Activated T-helper 1 cell treated with anti-CD3 and anti-CD28 coated beads, Interleukin-2, amount 50 U/mL, for 16 hours (primary cell): ENCODE measurements at places on chromosomes 16 and 17.
A peak's percentile ranks its signal among the peaks of the same experiment; 100 is the strongest.

- DNase-seq, result no peak
Measured at GRCh38 chr17:33451221-33451620, 158.1 kb upstream of the ASIC2 start.

- no peak for DNase-seq
Measured at GRCh38 chr16:89401641-89402445, 88.5 kb downstream of the ANKRD11 start.

DNA sequence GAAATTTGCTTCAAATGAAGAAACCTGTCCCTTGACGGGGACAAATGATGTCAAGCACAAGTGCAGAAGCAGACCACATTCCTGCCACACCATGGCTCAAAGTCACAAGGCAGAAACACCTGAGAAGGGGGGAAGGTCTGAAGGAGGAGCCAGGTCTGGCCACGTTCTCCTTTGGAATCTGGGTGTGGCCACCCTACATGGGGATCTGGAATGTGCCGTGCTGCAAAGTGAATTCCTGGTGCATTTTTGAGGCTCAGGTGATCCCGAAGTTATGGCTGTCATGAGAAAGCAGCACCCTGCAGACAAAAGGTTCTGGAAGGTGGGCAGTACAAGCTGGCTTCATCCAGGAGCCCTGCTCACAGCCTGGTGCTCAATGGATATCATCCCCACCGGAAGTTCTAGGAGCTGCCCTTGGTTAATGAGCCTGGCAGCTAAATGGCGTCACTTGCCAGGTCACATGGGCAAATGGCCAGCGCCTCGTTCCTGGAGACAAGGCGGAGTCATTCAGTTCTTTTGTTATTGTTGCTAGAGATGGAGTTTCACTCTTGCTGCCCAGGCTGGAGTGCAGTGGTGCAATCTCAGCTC lies 20.1 kb upstream of the ADCY9 start:
- DNase-seq, result no peak

- DNase-seq, result no peak
Measured at GRCh38 chr17:58968426-58969061, 138.1 kb downstream of the TRIM37 start.

GRCh38 chr16:76389126-76389525 lies 111.9 kb downstream of the CNTNAP4 start:
- DNase-seq, result no peak

DNA sequence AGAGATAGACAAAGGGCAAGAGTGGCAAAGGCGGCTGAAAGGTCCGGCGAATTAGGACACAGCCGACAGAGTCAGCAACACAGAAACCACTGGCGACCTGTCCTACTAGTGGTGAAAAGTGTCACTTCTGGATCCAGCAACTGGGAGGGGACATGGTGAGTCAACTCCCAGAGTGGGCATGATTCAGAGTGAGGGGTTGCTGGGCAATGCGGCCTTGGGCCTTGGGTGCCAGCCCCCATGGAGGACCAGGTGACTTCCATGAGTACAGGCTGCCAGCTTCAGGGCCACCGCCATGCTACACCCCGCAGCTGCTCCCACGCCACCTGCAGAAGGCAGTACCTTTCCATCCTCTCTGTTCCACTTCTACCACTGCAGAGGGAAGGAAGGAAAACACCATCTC lies 110.6 kb downstream of the ZFHX3 start:
- no peak for DNase-seq

GRCh38 chr16:79816081-79816497 lies 215.6 kb upstream of the MAF start:
- DNase-seq, result no peak

- no peak for DNase-seq
Measured at GRCh38 chr17:80380555-80381002, 34.4 kb upstream of the ENDOV start.

DNA sequence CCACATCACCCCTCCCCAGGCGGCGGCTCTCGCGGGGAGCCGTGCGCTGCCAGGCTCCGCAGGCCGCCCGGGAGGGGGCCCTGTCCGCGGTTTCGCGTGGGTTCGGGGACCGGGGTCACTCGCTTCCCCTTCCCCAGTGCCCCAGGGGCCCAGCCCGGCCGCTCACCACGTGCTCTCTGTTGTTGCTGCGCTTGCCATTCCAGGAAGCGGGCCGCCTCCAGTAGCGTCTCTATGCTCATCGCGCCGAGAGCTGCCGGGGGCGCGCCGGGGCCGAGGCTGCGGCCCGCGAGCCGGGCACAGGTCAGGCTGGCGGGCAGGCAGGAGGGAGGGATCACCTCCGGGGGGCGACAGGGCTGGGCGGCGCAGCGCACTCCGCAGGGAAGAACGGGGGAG lies 390 bp downstream of the MNT start:
- DNase-seq, result peak; percentile 46

DNA sequence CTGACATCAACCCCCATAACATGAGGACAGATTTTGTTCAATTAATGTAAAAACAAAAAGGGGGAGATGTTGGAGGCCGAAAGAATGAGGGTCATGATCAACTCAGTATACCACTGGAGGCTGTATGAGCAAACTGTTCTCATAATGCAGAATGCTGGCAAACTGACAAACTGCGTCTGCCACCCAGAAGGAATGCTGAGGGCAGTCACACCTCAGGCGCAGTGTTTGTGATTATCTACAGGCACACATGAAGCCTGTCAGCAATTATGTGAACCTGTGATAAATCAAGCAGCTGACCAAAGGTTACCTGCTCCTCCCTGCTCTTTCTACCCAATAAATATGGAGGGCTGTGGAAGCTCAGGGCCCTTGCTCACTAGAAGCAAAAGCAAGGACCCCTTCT lies 27.3 kb downstream of the CD300LG start:
- DNase-seq, result no peak

- no peak for DNase-seq
Measured at GRCh38 chr17:1229349-1229899, 40.8 kb upstream of the BHLHA9 start.
